NCI-H1048 (cell line): ENCODE measurements at places on chromosomes 7 and 10.

DNA sequence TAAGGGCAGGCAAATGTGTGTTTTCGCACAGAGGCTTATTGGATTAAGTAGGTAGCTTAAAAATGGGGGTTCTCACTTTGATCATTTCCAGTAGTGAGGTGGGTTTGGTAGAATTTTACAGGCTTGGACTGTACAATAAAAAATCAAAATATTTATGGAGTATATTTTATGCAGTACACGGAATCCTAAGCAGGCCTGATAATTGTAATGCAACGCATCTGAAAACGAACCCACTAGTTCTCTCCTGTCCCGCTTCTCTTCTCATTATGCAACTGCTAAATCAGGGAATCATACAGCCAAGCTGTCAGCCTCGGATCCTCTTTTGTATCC is 377 bp upstream of the POLR1F start:
- no peak for DNase-seq

DNA sequence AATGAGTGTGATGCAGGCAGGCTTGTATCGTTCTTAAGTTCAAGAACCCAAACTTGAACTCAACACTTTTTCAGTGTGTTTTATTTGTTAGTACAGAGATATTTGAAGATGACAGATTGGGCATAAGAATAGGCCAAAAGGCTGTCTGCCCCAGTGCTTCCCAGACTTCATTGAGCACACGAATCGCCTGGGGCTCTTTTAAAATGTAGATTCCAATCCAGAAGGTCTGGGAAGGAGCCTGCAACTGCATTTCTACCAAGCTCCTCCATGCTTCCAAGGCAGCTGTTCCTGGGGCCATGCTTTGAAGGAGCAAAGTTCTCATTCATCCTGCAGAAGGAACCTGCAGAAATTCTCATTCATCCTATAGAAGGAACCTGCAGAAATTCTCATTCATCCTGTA is 114.5 kb upstream of the INSYN2A start:
- DNase-seq, result no peak

GRCh38 chr10:60735244-60735643 is 43.0 kb upstream of the CDK1 start:
- DNase-seq, result no peak

DNA sequence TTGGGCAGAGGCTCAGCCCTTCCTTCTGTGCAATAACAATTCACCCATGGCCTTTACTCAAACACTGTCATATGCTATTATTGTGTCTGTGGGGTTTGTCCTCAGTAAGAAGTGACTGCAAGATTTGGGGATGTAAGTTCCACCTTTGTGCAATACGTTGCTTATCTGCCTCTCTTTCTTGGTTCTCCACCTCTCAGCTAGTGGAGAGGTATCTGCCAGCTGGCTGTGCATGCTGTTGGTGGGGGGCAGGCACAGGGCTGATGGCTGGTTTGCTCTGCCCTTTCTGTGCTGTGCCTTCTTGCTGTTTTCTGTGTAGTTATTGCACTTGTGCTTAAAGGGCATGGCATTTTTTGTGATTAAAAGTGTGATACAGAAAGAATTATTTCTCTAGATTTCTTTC is 36.2 kb downstream of the CNNM1 start:
- DNase-seq, result no peak

DNA sequence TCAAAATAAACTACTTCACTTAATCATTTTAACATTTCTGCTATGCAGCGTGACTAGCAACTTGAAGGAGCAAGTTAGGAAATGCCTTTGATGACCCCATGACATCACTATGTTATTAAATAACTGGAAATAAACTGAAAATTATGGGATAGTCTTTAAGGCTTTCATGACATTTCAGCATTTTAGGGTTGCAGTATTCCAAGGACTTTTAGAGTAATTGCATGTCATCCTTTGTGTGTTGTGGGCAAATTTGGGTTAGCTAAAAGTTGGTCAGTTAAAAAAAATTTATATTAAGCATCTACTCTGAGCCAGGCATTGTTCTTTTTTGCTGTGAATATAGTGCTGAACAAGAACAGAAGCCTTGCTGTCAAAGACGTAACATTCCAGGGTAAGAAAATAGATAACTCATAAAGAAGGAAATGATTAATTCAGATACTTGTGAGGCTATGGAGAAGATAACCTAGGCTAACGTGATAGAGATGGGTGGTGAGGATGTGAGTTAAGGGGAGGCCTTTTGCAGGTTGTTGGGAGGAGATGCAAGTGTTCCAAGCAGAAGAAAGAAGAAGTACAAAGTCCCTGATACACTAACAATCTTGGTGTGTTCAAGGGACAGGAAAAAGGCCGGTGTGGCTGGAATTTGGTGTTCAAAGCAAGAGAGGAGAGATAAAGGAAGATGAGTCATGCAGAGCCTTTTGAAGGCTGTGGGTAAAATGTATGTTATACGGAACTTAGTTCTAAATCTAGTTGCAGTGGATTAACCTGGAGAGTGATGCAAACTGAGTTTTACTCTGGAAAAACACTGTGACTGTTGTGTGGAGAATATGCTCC is 610.2 kb downstream of the AUTS2 start:
- no peak for DNase-seq

GRCh38 chr10:70358446-70358845 is 24.0 kb downstream of the LRRC20 start:
- no peak for DNase-seq

GRCh38 chr10:71974489-71975021 is 10.4 kb downstream of the CHST3 start:
- no peak for DNase-seq

- no peak for DNase-seq
Observed at GRCh38 chr10:114174695-114175188, 739 bp upstream of the CCDC186 start.
